ENCODE measurements at places on chromosomes 1 and 21.

- DNase-seq, result no peak
Observed at GRCh38 chr1:74681851-74682250, 8.3 kb upstream of the ERICH3 start.

- no peak for DNase-seq
Observed at GRCh38 chr21:36479415-36480402, at the start of gene CLDN14. TSS of gene CLDN14 (minus strand) at chr21:36480122. CDS start at chr21:36461695, 18,427 bp downstream.

DNA sequence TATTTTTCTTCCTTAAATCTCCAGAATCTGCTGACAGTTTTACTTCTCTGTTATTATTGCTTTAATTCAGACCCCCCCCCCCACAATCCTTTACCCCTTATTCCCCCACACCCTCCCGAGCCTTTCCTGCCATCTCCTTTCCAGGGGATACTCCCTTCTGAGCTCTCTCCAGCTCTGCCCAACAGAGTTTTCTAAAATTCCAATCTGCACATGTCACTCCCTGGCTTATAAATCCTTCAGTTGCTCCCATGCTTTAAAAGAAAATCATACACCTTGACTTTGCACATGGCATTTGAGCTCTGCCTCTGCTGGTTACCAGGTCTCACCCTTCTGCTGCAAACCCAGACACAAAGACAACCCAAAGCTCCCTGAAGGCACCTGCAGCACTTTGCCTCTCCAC is 11.7 kb upstream of the EPS8L3 start:
- no peak for DNase-seq

GRCh38 chr1:5659606-5660005 is 332.6 kb downstream of the NPHP4 start:
- no peak for DNase-seq

DNA sequence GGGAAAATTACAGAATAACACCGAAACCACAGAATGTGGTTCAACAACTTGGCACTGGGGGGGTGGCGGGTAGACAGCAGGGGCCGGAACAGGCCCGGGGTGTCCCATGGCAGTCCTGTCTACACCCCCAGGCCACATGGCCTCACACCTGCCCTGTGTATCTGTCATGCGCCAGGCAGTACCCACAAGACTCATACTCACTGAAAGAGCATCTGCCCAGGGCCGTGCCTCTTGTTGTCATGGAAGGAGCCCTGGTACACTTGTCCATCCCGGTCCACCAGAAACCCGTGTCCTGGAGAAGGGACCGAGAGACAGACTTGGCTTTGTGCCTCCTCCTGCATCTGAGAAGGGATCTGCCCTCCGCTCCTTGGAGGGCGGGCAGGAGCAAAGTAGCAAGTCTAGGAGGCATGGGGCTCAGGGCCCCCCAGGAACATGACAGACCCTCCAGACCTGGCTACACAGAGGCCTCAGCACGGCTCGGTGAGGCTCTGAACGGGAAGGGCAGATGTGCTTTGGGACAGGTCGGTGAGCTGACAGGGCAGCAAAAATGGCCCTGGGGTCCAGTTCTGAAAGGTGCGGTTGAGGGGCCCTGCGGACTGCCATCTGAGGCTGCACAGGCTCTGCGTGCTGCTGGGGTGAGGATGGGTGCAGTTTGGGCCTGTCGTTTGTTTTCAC is 5.6 kb downstream of the MORN1 start:
- no peak for DNase-seq

- DNase-seq, result no peak
Observed at GRCh38 chr1:42758641-42759040, 8.2 kb downstream of the P3H1 start.

GRCh38 chr1:80910426-80910825 is 890.3 kb upstream of the ADGRL2 start:
- no peak for DNase-seq

DNA sequence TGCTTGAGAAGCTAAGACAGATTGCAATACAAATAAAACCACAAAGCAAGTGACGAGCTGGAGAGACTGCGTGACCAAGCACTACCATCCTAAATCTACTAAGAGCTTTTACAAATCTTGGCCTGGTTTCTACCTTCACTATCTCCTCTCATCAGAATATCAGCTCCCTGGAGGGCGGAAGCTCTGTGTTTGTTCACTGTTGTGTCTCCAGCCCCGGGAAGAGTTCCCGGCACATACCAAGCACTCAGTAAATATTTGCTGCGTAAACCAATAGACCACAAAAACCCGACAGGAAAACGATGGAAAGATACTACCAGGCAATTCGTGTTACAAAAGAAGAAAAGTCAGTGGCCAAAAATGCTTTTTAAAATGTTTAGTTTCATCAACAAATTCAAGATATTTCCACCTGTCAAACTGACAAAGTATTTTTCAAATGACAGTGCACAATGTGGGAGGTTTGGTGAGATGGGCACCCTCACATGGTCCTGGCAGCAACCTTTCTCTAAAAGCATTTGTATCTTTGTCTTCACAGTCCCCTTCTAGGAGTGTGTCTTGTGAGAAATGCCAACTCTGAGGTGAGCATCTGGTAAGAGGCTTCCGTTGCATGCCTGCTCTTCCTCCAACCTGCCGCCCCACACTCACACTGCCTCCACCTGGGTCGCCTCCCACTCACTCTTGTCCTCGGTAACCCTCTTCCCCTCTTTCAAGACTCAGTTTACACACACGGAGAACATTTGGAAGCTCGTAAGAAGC is 34.7 kb downstream of the SLC1A7 start:
- no peak for DNase-seq

DNA sequence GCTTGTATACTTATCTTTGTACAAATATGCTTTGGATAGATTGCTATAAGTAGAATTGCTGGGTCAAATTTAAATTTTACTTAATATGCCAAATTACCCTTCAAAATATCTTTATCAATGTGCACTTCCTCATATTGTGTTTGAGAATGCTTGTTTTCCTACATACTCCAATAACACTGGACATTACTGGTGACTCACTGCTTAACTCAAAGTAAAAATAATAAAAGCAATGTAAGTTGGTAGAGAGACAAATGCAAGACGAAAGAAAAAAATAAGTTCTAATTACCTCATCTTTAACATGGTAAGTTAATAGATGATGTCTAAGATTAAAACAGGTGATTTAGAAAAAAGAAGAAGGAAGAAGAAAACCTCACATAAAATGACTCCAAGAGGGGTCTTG is 7.9 kb upstream of the SH3GLB1 start:
- DNase-seq, result no peak

GRCh38 chr1:13587256-13588030 is 3.8 kb downstream of the PDPN start:
- DNase-seq, result no peak

- DNase-seq, result no peak
Observed at GRCh38 chr1:64295561-64295960, 92.1 kb downstream of the UBE2U start.

DNA sequence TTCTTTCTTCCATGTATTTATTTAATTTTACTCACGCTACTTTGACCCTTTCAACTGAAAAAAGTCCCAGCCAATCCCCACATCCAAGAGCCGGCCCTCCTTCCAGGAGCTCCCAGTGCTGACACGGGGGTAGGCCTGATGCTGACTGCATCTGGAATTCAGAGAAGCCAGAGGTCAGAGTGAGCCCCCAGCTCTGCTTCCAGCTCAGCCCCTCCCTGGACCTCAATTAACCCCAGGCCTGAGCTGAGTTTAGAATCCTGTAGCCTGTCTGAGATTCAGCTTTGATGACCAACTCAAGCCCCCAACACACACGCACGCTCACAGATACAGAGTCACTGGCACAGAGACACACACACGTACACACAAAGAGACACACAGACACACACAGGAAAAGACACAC is 247.9 kb downstream of the NPHP4 start:
- no peak for DNase-seq

- DNase-seq, result no peak
Observed at GRCh38 chr21:46356494-46357334, 32.8 kb downstream of the PCNT start.

DNA sequence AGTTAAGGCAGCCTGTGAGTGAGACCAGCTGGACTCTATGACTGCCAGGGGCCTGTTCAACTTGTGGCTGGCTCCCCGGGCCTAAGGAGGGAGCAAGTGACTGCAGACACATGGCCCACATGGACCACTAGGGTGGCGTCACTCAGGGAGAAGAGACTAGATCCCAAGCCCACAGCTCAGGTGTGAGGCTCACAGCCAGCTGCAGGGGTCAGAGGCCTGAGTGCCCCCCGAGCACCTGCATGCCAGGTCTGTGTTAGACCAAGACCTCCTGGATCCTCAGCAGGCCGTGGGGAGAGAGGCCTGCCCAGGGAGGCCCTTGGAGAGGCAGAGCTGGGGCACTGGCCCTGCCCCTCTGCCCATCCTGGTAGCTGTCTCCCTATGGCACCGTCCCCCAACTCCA is 142.4 kb upstream of the RUNX3 start:
- DNase-seq, result no peak

DNA sequence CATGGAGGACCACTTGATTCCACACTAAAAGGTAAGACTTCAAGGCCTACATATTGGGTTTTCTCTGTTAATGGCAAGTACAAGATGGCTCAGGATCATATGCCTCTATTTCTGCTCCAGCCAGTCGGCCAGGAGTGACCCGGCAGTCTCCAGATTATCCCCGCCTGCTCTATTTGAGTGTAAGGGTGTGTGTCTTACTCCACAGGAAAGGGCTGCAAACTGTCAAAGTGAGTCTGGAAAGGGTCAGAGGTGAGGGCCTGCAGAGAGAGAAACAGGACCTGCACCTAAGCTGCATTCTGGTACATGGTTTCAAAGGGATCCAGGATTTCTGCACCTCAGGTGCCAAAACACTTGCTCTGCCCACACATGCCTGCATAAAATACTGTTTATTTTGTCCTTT is 9.2 kb downstream of the ZNF692 start:
- DNase-seq, result no peak

All from CD4-positive, alpha-beta T cell treated with Interleukin-2 at 100 ng/mL for 4 hours (primary cell).